Fibroblast of skin of back (primary cell): ENCODE measurements at places on chromosomes 3 and 15.

DNA sequence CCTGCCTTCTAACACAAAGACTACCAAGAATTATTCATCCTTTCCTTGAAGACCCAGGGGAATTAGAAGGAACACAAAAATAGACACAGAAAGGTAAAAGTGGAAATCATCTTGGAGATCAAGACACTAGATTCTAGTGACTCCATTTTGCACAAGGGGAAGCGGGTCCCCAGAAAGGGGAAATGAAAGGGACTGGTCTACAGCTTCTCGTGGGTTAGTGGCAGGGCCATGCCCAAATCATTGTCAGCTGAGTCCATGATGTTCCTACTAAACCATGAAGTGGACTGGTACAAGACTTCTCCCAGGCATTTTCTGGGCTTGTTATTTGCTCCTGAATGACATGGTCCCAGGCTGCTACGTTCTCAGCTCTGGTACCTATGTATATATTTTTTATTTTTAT lies 230.7 kb upstream of the TPRG1 start:
- DNase-seq, result no peak

DNA sequence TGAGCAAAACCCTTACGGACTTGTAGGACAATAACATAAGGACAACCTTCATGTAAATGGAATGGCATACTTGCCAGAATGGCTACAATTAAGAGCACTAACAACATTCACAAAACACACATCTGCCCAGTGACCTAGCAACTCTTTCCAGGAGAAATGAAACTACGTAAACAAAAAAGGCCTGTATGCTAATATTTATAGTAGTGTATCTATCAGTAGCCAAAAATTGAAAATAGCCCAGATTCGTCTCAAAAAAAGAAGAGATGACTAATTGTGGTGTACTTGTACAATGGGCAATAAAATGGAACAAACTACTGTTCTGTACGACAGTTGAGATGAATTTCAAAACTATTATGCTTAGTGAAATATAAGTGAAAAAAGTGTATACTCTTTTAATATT lies 38.4 kb downstream of the CMC1 start:
- DNase-seq, result no peak

- DNase-seq, result no peak
Measured at GRCh38 chr3:12229146-12229851, 59.6 kb upstream of the PPARG start.

DNA sequence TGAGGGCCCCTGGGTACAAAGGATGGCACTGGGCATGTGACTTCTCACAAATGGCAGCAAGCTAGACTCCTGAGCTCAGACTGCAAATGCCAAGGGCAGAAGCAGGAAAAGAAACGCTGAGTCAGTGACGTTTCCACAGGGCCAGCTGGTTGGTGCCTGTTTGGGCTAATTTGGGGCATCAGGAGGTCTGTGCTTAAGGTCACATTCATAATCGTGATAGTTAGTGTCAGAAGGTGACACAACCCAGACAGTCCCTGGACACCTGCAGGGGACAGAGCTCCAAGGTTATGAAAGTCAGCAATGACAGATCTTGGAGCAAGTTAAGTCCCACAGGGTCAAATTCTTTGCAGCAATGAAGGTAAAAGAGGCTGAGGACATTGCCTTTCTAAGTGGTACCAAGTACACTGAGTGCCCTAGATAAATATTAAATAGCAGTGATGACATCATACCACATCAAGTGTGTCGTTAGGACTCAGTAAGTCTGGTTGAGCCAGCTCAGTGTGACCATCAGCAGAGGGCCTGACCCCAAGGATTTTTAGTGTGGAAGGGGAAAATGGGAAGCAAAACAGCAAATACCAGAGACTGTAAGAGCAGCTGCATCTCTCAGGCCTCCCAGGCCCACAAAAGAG lies 556.9 kb upstream of the CFAP20DC start:
- DNase-seq, result no peak

GRCh38 chr15:42079401-42079908 lies 14.9 kb downstream of the PLA2G4D start:
- DNase-seq, result no peak
